Glutamatergic neuron (in vitro differentiated cells): ENCODE measurements at places on chromosomes 1 and 21. TPM values are rescaled to one million over a fixed set of nuclear protein-coding genes. Genes with fewer than 3 reads are reported as not detected.

Gene LPGAT1
- 73.2 TPM for total RNA-seq

Gene NCAM2
- 4.3 TPM for total RNA-seq

Gene CA14
- 1.5 TPM for total RNA-seq

Gene MYOM3
- not detected for total RNA-seq

Gene MYBPH
- total RNA-seq = not detected

Gene FHAD1
- not detected for total RNA-seq

Gene IL22RA1
- not detected for total RNA-seq

Gene RPE65
- not detected for total RNA-seq
